Activated T-helper 1 cell treated with anti-CD3 and anti-CD28 coated beads, Interleukin-12 subunit alpha, Interleukin-12 subunit beta, Interleukin-2, Interleukin-4 antibody, amounts not matched to agents 30 ng/mL and 10 ng/mL and 1 ng/mL, durations not matched to agents 14 hours and 24 hours and 36 hours (primary cell): ENCODE measurements at places on chromosomes 6 and 20. TPM values are rescaled to one million over a fixed set of nuclear protein-coding genes. Genes with fewer than 3 reads are reported as not detected.

The UST gene
- total RNA-seq = 0.29 and 0.49 TPM in 2 replicates

The C6orf15 gene
- not detected in 2 replicates for total RNA-seq

The TP53TG5 gene
- total RNA-seq = 0.07 and 0.08 TPM in 2 replicates

The GPLD1 gene
- 0.22 and 0.39 TPM in 2 replicates for total RNA-seq

The TPX2 gene
- total RNA-seq = 53.3 and 54.4 TPM in 2 replicates

The FAM217B gene
- total RNA-seq = 33.9 and 35.6 TPM in 2 replicates

The CALHM4 gene
- not detected in 2 replicates for total RNA-seq

The FAM184A gene
- total RNA-seq = 9.0 and 9.4 TPM in 2 replicates

DNA sequence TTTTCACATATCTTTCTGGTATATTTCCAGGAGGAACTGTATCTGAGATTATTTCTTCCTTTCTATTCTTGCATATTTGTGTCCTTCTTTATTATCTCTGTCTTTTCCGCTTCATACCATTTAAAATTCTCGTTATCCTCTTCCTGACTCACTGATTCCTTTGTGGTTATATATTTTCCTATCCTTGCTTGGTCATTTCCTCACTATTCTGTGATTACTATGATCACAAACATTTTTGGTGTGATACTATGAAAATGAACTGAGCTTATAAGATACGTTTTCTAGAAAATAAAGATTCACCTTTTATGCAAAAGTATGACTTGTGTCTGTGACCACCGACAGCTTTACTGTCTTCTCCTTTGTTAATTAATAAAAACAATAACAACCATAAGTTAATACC lies 26.5 kb upstream of the MYCT1 start:
- H3K36me3 ChIP-seq = no peaks in the 10 kb centered on the region
- no peak overlapping the region for H3K27ac ChIP-seq
- H3K4me3 ChIP-seq = no peak overlapping the region
- no peak for DNase-seq
- no peaks in the 10 kb centered on the region for H3K4me1 ChIP-seq
- H3K27me3 ChIP-seq = peaks cover 1% of the 10 kb centered on the region

DNA sequence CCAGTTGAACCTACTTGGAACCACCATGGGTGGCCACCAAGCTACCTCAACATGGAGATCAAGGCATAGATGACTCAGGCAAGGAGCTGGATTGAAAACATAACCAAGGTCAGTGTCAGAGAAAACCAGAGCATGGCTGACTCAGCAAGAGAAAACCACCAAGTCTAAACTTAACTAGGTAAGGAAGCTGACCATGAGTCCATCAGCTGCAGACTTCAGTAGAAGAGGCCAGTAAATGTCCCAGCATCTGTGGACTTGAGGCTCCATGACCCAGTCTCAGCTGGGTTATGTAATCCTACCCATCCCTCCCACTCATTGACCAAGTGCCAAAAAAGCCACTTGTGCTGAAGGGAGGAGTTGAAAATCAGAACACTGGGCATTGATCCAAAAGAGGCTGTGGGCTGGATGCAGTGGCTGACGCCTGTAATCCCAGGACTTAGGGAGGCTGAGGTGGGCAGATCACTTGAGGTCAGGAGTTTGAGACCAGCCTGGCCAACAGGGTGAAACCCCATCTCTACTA lies 93.7 kb upstream of the CBLN4 start:
- no peak overlapping the region for H3K4me3 ChIP-seq
- H3K4me1 ChIP-seq = no peaks in the 10 kb centered on the region
- no peaks in the 10 kb centered on the region for H3K36me3 ChIP-seq
- no peak overlapping the region for H3K27ac ChIP-seq
- no peak for DNase-seq
- no peaks in the 10 kb centered on the region for H3K27me3 ChIP-seq

- peak overlapping the region; percentile 67 for H3K27ac ChIP-seq
- H3K4me1 ChIP-seq = peaks cover 32% of the 10 kb centered on the region
- no peak overlapping the region for H3K4me3 ChIP-seq
- no peaks in the 10 kb centered on the region for H3K36me3 ChIP-seq
Measured at GRCh38 chr6:27684264-27685211, 211.6 kb upstream of the ZNF184 start.

DNA sequence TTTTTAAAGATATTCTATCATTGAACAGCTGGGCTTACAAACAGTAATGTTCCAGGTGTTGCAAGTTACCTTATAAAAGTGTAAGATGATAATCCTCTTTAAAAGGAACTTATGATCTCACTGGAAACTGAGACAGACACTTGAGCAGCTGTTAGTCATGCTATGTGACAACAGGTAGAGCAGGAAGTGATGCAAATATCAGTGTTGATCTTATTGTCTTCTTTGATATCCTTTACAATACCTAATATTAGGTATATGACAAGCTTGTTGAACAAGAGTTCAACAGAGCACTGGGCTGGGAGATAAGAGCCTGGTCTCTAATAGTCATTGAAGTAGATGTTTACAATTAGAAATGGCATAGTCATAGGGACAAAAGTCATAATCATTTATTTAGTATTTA lies 150.0 kb downstream of the UBE3D start:
- DNase-seq = no peak
- no peak overlapping the region for H3K27ac ChIP-seq

GRCh38 chr20:41248368-41249024 lies 69.0 kb downstream of the ZHX3 start:
- no peak overlapping the region for H3K4me3 ChIP-seq
- H3K4me1 ChIP-seq = no peaks in the 10 kb centered on the region

DNA sequence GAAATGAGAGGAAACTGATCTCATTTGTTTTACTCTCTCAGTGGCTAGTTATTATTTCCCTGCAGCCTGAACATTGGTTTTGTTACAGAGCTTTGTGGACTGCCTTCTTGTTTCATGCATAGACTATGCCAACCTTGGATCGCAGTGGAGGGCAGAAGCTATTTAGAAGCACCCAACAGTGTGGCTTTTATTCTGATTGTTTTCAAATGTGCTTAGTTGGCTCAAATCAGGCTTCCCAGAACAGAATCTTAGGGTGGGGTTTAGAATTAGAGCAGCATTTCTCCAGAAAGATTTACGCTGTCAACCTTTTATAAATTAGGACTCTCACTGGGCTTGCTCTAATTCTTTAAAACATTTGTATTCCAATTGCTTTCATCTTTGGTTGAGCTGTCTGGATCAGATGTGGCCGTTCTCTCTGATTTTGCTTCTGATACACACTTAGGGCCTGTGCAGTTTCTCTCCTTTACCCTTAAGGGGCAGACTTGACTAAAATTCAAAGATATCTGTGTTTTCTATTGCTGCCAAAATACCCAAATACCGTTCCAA lies 210.3 kb downstream of the BCKDHB start:
- DNase-seq = no peak
- no peak overlapping the region for H3K27ac ChIP-seq
- no peaks in the 10 kb centered on the region for H3K27me3 ChIP-seq
- H3K4me1 ChIP-seq = no peaks in the 10 kb centered on the region
- no peak overlapping the region for H3K4me3 ChIP-seq

DNA sequence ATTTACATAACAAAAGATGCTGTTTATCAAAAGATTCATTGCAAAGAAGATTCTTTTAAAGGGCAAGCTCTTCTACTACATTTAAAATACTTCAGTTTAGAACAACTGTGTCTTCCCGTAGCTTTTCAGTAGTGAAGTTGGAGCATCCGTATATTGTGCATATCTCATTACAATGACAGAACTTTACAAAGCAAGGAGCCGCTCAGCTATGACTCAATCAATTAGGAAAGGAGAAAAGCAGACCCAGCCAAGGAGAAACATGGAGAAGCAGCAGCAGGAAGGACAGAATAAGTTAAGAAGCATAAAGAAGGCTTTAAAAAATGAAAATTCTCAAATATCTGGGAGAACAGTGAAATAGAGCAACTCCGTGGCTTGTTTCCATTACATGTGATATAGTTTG lies 132.6 kb upstream of the SMLR1 start:
- peaks cover 18% of the 10 kb centered on the region for H3K36me3 ChIP-seq
- no peak overlapping the region for H3K4me3 ChIP-seq
- H3K27ac ChIP-seq = no peak overlapping the region
- no peak for DNase-seq
- peaks cover 2% of the 10 kb centered on the region for H3K27me3 ChIP-seq
- H3K4me1 ChIP-seq = peaks cover 39% of the 10 kb centered on the region

DNA sequence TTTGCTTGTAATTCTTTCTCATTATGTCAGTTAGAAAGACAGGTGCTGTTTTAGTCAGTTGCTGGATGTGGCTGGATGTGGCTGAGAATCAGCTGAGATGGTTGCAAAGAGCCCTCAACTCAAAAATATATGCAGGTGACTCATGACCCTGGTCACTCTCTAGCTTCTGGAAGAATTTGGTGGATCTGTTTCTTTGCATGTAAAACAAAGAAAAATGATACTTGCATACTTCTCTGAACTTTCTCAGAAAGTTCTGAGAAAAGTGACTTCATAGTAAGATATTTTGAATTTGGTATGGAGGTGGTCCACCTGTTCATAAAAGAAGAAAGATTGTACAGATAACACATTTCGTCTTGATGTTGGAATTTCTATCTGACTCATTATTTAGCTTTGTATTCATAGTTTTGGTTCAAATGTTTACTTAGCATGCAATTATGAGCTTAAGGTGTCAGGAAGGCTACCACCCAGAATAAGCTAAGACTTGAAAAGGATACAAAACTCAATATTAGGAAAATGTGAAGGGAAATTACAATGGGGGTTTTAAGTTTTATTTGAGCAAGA lies 163.2 kb upstream of the OLIG3 start:
- no peaks in the 10 kb centered on the region for H3K27me3 ChIP-seq
- H3K36me3 ChIP-seq = peaks cover 3% of the 10 kb centered on the region
- peak overlapping the region; percentile 78 for H3K27ac ChIP-seq
- no peak overlapping the region for H3K4me3 ChIP-seq
- H3K4me1 ChIP-seq = peaks cover 33% of the 10 kb centered on the region

DNA sequence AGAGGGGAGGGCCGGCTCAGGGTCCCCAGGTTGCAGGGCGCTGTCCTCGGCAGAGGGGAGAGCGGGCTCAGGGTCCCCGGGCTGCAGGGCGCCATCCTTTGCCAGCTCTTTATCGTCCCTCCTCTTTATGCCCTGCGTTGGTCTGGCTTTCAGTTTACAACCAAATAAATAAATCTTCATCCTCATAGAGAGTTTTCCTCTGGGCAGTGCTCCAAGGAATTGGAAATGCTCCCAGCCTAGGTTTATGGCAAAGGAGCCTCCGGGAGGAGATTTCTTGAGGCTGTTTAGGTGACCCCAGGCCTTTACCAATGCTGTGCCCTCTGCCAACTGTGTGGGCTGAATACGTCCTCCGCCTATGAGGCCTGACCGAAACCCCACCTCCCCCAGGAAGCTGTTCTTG lies 60.2 kb downstream of the CHMP4B start:
- H3K4me1 ChIP-seq = no peaks in the 10 kb centered on the region
- DNase-seq = no peak
- no peaks in the 10 kb centered on the region for H3K27me3 ChIP-seq
- no peak overlapping the region for H3K4me3 ChIP-seq
- H3K36me3 ChIP-seq = no peaks in the 10 kb centered on the region

- H3K4me1 ChIP-seq = no peaks in the 10 kb centered on the region
- no peaks in the 10 kb centered on the region for H3K36me3 ChIP-seq
- H3K27me3 ChIP-seq = peaks cover 2% of the 10 kb centered on the region
- no peak overlapping the region for H3K27ac ChIP-seq
- no peak overlapping the region for H3K4me3 ChIP-seq
Measured at GRCh38 chr20:23002276-23002675, 32.8 kb upstream of the SSTR4 start.
